Activated effector memory CD4-positive, alpha-beta T cell treated with Interleukin-2 at 50 U/mL for 16 hours (primary cell): ENCODE measurements at places on chromosomes 4 and X.

DNA sequence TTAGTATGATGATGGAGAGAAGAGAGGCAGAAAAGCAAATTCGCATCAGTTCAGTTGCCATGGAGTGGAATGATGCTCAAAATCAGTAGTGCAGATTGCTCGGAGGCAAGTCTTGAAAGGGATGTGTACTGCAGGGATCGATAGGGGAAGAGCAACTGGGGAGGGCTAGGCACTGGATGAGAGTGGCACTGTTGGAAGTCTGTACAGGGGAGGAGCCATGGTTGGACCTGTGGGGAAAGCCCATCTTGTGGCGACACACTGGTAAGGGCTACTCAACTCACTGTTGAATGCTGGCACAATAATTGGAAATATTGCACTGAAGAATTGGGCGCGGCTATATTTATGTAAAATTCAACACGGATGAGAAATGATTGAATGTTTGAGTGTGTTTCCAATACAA, 1.2 kb downstream of the RAB9B start:
- DNase-seq, result no peak

- DNase-seq, result no peak
Measured at GRCh38 chr4:6500481-6501140, 28.2 kb upstream of the PPP2R2C start.

DNA sequence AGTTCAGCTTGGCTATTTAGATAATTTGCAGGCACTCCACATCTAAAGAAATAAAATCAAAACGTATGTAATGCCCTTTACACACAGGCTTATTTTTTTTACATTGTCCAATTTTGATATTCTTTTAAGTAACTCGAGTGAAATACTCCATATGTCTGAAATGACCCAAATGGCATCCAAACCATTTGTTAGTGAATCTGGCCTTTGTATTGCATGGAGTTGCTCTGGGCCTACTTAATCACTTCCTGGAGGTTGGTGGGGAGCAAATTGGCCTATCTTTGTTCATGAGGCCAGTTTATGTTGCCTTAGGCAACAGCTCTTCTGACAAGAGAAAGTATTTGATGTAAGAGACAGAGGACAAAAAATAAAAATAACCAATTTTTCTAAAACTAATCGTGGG, 47.6 kb upstream of the TMEM131L start:
- DNase-seq, result no peak

- DNase-seq, result no peak
Measured at GRCh38 chr4:138449938-138450337, 207.8 kb upstream of the SLC7A11 start.

DNA sequence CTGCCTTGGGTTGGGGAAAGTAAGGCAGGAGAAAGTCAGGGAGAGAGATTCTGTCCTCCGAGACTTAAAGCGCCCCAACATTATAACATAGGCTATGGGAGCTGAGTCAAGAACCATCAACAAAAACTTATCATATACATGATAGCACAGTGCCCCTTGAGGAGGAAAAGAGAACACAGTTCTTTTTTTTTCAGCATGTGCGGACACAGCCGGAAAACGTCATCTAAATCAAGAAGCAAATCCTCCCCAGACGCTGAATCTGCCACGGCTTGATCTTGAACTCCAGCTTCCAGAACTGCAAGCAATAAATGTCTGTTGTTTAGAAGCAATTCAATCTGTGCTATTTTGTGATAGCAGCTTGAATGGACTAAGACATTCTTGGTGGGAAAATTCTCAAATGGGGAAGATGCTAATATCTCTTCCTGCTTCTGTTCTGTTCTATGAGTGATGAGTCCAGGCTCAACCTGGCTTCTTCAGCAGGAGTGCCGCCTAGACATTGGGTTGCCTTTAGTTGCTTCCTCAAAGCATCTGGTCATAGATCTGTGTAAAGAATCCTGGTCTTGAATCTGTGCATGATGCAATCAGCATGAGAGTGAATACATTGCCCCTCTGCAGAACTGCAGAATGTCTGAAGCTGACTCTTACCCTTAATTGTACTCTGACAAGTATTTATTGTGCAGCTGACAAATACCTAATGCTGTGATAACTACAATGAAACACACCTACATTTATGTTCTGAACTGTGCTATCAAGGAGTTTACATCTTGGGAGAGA, 549.8 kb upstream of the PRKX start:
- DNase-seq, result no peak

GRCh38 chr4:2172627-2173231, 69.2 kb downstream of the HAUS3 start:
- no peak for DNase-seq

GRCh38 chr4:7865533-7865932, 74.1 kb downstream of the AFAP1 start:
- no peak for DNase-seq

DNA sequence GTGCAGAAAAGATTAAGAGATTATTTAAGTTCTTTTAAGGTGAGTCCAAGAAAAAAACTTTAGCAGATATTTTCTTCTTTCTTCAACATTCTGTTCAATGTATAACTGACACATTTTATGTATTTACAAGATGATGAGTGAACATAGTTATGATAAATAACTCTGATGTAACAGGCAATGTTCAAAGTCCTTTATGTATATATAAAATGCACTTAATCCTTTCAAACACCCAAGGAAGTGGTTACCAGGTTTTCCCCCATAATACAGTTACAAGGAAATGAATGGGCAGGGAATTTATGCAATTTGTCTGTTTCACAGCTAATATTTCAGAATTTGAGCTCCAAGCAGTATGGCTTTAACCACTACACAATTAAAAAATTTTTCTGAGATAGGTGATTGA, 8.2 kb downstream of the CXCL3 start:
- DNase-seq, result no peak

DNA sequence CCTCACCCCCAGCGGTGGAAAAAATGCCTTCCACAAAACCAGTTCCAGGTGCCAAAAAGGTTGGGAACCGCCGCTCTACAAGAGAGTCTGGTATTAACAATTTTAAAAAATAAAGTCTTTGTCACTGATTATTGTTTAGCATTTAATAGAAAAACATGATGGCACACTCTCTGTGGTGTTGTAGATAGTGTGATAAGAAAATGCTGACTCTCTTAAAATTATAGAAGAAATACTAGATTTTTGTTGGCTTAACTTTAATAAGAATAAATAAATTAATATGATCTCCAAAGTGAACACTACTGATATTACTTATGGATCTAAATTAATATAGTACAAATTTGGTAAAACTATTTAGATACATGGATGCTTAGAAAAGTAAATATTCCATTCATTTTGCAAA, 943.5 kb downstream of the CCSER1 start:
- DNase-seq, result no peak

DNA sequence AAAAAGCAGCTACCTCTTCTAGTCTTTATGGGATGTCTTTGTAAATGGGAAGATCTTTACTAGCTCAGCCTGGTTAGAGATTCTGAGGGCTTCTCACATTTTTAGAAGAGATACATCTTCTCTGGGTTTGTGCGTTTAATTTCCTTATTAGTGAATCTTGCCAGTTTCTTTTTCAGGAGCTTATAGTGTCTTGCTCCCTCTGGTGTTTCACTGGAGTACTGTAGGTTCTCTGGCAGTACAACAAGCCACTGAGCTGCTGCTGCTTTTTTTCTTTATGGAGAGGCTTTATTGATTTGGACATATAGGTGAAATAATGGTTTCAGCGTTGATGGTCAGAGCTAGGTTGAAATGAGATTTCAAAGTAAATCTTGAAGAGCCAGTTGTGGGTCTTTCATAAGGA, 82.9 kb downstream of the LAS1L start:
- no peak for DNase-seq

DNA sequence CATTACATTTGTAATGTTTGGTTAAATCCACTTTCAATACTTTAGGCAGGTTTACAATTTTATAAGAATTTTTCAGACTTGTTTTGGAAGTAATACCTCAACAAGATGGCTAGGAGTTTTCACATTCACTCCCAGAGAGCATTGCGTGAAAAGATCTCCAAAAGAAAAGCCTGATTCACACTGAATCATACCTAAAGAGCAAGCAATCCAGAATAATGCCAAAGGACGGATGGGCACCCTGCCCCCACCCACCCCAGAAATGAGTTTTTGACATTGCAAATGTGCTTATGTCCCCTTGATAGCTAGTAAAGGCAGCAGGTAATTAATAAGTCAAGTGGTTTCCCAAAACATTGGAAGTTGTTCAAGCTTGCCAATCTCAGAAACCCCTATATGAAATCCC, 557.7 kb upstream of the TENM3 start:
- DNase-seq, result no peak

- no peak for DNase-seq
Measured at GRCh38 chrX:32150141-32150540, 1061.2 kb downstream of the DMD start.

DNA sequence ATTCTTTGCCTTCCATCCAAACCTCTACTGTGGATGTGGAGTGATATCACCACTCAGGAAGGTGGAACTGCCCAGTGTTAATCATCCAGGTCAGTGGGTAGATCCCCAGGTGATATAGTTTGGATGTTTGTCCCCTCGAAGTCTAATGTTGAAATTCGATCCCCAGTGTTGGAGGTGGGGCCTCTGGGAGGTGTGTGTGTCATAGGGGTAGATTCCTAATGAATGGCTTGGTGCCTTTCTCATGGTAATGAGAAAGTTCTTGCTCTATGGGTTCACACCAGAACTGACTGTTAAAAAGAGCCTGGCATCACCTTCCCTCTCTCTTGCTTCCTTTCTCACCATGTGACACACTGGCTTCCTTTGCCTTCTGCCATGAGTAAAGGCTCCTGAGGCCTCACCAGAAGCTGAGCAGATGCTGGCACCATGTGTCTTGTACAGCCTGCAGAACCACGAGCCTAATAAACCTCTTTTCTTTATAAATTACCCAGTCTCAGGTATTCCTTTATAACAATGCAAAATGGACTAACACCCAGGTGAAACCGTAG, 6.8 kb upstream of the SOWAHB start:
- no peak for DNase-seq

DNA sequence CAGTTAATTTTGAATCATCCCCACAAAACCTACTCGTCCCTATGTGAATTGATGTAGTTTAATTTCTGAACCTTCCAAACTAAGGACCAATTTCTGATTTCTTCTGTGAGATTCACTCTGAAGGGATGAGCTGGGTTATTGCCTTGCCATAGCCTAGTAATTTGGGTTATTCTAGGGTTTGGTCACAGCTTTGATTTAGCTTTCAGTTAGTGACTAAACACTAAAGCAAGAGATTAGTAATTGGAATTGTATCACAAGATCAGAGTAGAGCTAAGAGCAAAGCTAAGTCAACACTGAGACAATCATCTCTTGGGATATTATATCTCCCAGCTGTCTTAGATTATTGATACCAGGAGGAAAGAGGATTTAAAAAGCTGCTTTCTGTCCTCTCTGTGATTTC, 588.0 kb downstream of the CCSER1 start:
- no peak for DNase-seq

GRCh38 chr4:168859888-168860694, 150.0 kb downstream of the CBR4 start:
- DNase-seq, result no peak

- DNase-seq, result no peak
Measured at GRCh38 chrX:69144838-69145680, 20.2 kb downstream of the PJA1 start.

DNA sequence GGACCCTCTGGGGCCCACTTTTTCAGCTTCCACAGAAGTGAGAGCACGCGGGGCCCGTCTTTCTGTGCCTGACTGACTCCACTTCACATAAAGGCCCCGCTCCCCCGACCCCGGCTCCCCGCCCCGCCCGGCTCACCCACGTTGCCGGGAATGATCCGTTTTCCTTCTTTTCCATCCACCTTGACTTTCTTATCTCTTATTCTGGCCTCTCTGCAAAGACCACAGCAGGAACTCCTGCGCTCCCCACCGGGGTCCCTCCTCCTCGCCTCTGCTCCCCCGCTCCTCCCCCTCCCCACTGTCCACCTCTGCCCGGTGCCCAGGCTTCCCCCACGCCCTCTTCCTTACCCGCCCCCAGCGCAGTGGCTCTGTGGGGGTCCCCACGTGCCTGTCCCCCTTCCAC, 54.2 kb upstream of the CLDN24 start:
- DNase-seq, result no peak

GRCh38 chr4:163200727-163201349, 34.1 kb upstream of the NAF1 start:
- no peak for DNase-seq

GRCh38 chr4:48196758-48197504, 62.9 kb upstream of the TXK start:
- no peak for DNase-seq

GRCh38 chrX:67543818-67544217, at the start of gene AR:
TSS of gene AR (plus strand) at chrX:67544021. CDS start at chrX:67545147, 1,126 bp downstream.
- no peak for DNase-seq

- DNase-seq, result no peak
Measured at GRCh38 chr4:128009428-128009827, 44.2 kb downstream of the ABHD18 start.

- DNase-seq, result no peak
Measured at GRCh38 chrX:38868941-38869401, 67.7 kb downstream of the MID1IP1 start.

DNA sequence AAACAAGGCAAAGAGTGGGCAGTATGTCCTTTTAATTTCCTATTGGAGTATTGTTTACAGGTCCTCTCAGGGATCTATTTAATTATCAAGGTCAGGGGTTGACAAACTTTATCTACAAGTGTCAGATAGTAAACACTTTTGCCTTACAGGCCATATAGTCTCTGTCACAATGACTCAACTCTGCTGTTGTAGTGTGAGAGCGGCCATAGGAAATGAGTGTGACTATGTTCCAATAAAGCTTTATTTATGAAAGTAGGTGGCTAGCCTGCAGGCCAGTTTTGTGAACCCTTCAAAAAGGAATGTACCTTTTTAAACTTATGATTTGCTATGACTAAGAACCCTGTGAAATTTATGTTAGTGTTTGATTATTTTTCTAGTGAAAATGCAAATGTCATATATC, 156.1 kb downstream of the GPAT3 start:
- DNase-seq, result no peak

DNA sequence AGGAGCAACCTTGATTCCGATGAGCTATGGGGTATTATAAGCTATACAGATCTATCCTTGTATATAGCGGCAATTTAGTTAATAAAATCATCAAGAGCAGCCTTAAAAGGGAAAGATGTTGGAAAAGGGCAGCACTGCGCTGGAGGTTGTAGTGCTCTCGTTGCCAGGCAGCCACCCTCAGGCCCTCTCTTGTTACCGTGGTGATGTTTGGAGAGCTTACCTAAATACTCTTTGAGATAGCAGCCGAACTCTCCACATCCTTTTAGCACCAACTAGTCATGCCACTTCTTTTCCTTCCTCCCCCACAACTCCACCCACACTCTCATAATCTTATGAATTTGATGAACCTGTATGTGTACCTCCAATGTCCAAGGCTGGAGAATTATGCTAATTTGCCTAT, 3.8 kb upstream of the RADX start:
- no peak for DNase-seq

DNA sequence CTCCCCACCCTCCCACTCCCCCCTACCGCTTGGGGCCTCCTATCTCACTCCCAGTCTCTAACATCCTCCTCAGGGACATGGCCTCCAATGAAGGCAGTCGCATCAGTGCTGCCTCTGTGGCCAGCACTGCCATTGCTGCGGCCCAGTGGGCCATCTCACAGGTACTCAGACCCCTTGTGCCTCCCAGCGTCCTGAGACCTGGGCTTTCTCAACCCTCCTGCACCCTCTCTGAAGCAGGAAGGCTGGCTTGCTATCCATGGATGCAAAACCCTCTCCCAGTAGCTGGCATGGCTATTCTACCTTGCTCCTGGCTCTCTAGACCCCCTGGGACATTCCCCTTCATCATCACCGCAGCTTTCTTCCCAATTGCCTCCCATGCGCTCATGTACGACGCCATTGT, 13.3 kb upstream of the UBA1 start:
- DNase-seq, result no peak
